ENCODE measurements at places on chromosomes 6 and 20.

DNA sequence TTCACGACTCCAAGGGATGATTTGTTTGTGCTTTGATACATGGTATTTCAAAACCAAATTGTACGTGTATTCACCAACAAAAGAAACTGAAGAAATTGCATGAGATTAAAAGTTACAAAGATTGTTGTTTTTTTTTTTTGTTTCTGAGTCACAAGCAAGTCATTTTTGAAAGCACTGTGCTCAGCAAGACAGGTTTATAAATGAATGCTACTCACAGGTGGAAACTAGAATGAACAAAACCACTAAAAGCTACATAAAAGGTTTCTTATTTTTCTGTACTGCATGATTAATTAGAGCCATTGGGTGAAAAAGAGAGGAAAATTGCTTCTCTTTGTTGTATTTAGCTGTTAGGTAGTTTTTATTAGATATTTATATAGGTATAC, 90.2 kb upstream of the RIPOR2 start:
- no peak for DNase-seq

- DNase-seq, result no peak
Observed at GRCh38 chr6:40353197-40353966, 233.8 kb downstream of the LRFN2 start.

GRCh38 chr20:38864662-38865061, 59.2 kb downstream of the PPP1R16B start:
- DNase-seq, result no peak

DNA sequence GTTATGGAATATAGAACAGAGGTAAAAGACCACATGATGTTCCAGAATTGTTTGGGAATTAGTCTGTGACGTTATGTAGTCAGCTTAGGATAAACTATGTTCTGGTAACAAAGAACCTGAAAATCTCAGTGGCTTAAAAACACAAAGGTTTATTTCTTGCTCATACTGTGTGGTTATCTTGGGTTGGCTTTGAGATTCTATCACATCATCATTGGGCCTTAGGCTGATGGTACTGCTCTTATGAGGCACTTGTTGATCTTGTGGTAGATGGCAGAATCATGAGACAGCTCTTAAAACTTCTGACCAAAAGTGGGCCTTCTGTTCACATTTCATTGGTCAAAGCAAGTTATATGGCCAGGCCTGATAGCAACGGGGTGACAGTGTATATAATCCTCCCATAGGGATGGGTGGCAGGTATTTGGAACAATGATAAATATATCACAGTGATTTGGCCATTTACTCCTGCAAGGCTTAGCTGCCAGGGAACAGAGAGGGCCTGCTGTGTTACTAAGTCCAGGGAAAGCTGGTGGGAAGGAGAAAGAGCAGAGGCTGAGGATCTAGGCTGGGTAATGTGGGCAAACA, 13.5 kb downstream of the DHX35 start:
- no peak for DNase-seq
